ENCODE measurements at places on chromosomes 2 and 18. TPM values are rescaled to one million over a fixed set of nuclear protein-coding genes. Genes with fewer than 3 reads are reported as not detected.

CYP27A1 gene
- 2.4 TPM for total RNA-seq

MEP1B gene
- total RNA-seq: not detected

RNF144A gene
- 0.10 TPM for total RNA-seq

DNA sequence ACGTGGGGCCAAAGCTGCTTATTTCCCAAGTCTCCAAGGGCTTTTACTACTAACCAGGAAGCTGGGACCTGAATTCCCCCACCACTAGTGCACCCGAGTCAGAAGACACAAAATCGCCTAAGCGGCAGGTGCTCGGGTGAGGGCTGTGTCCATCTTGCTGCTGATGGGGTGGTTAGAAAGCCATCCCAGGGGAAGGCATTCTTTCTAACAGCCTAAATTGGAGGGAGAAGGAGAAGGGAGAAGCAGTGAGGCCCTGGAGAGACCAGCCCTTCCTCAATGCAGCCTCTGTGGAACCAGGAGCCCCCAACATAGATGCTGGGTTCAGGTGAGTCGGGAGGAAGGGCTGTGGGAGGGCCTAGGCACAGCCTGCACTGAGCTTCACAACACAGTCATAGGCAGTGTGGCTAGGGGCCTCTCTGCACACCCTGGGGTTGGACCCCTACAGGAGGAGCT, 1.9 kb upstream of the PROM2 start:
- DNase-seq: no peak

GRCh38 chr18:23499291-23499781, 4.0 kb upstream of the RMC1 start:
- DNase-seq: no peak

GRCh38 chr18:73975266-73975665, 172.4 kb downstream of the FBXO15 start:
- no peak for DNase-seq

- DNase-seq: no peak
Observed at GRCh38 chr2:17958466-17959092, 80.1 kb downstream of the KCNS3 start.

Measured in HT-29 (cell line).